ENCODE measurements at places on chromosomes 1 and 21.

DNA sequence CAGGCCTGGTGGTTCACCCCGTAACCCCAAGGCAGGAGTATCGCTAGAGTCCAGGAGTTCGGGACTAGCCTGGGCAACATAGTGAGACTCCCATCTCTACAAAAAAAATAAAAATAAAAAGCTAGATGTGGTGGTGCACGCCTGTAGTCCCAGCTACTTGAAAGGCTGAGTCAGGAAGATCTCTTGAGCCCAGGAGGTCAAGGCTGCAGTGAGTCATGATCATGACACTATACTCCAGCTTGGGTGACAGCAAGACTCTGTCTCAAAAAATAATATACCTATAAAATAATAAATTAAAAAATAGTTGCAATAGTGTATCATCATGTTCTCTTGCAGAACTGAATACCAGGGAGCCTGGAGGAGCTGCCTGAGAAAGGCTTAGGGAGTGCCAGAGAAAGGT, 19.9 kb upstream of the TMEM39B start:
- DNase-seq = no peak

DNA sequence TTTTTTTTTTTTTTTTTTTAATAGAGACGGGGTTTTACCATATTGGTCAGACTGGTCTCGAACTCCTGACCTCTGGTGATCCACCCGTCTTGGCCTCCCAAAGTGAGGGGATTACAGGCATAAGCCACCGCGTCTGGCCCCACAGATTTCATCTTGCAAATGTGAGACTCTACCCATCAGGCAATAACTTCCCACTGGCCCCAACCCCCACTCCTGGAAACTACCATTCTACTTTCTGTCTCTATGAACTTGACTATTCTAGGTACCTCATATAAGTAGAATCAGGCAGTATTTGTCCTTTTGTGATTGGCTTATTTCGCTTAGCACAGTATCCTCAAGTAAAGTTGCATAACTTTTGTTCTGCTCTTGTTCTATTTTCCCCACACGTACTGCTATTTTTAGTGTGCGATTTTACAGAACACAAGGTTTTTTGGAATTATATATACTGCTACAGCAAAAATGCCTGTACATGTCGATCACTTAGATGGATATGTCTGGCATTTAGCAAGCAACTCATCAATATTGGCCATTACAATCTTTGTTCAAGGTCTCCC, 40.2 kb downstream of the ECE1 start:
- DNase-seq = no peak

- no peak for DNase-seq
Measured at GRCh38 chr1:53413175-53414001, 45.8 kb upstream of the DMRTB1 start.

GRCh38 chr1:29457496-29458368, 221.4 kb downstream of the PTPRU start:
- DNase-seq = no peak

GRCh38 chr1:112257043-112257835, 138.8 kb upstream of the CTTNBP2NL start:
- no peak for DNase-seq

- DNase-seq = no peak
Measured at GRCh38 chr1:165645654-165646366, 14.8 kb downstream of the MGST3 start.

GRCh38 chr21:45972716-45973474, 8.7 kb upstream of the COL6A1 start:
- DNase-seq = no peak

DNA sequence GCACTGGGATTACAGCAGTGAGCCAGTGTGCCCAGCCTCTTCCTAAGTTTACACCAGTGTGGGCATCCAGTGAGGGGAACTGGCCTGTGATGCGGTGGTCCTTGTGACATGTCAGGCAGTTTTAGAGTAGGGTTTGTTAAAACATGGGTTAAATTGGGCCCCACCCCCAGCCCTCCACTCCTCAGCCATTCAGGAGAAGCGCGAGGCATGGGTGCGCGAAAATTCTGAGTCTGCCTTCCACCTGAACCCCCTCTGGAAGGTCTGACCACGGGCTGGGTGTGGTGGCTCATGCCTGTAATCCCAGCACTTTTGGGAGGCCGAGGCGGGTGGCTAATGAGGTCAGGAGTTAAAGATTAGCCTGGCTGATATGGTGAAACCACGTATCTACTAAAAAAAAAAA, 51.7 kb downstream of the SKI start:
- DNase-seq = no peak

- DNase-seq = no peak
Measured at GRCh38 chr1:26274801-26275425, 5.0 kb upstream of the SH3BGRL3 start.

DNA sequence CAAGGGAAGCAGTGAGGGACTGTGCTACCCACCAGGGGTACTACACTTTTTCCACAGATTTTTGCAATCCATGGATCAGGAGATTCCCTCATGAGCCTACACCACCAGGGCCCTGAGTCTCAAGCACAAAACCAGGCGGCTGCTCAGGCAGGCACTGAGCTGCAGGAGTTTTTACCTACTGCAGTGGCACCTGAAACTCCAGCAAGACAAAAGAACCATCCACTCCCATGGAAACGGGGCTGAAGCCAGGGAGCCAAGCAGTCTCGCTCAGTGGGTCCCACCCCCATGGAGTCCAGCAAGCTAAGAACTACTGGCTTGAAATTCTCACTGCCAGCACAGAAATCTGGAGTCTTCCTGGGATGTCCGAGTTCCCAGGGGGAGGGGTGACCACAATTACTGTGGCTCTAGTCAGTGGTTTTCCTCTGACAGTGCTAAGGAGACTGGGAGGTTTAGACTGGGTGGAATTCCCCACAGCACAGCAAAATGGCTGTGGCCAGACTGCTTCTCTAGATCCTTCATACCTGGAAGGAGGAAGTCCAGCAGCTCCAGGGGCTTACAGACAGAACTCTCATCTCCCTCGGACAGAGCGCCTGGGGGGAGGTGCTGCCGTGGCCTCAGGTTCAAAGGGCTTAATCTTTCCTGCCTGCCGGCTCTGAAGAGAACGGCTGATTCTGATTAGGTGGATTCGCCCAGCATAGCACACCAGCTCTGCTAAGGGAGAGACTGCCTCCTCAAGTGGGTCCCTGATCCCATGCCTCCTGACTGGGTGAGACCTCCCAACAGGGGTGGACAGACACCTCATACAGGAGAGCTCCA, 437.8 kb downstream of the LTN1 start:
- DNase-seq = no peak

GRCh38 chr1:9233241-9233941, 1.2 kb upstream of the H6PD start:
- no peak for DNase-seq

GRCh38 chr21:25176637-25177412, 430.5 kb downstream of the MRPL39 start:
- DNase-seq = no peak

GRCh38 chr1:147826259-147826658, 65.9 kb upstream of the GJA5 start:
- DNase-seq = no peak

DNA sequence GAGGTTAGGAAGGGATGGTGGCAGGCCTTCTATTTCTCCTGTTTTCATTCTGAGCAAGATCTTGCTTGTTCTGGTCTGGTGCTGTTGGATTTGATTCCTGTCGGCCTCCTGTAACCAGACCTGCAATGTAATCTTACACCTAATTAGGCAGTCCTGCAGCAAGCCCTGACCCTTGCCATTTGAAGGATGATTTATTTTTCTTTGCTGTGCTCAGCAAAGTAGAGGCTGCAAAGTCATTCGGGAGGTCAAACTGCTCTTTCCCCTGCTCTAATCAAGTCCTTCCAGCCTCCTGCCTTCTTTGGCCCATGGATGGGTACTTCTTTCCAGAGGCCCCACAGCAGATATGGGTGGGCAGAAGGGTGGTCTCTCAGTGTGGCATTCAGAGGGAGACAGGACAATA, 417.7 kb upstream of the USP24 start:
- DNase-seq = no peak

DNA sequence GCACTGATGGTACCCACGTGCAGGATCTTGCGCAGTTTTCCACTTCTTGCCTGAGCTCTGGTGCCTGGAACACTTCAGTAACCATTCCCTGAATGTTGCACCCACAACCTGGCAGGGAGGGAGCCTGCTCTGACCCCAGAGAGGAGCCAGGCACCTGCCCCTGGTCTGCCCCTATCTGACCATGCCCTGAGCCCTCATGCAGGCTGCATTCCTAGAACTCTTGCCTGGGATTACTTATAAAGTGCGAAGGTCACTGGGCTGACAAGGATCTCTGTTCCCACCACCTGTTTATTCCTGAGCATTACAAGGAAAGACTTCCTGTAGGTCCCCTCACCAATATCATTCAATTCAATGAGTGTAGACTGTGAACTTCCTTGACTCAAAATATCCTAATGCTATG, 191.9 kb upstream of the FMN2 start:
- no peak for DNase-seq

DNA sequence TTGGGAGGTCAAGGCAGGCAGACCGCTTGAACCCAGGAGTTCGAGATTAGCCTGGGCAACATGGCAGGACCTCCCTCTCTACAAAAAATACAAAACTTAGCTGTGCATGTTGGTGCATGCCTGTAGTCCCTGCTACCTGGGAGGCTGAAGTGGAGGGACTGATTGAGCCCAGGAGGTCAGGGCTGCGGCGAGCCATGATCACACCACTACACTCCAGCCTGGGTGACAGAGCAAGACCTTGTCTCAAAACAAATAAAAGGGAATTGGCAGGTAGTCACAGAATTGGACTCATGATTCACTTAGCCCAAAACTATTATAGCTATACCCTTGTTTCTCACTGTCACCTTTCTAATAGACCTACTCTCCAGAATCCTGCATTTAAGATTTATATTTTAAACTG, 5.5 kb downstream of the TADA1 start:
- no peak for DNase-seq

DNA sequence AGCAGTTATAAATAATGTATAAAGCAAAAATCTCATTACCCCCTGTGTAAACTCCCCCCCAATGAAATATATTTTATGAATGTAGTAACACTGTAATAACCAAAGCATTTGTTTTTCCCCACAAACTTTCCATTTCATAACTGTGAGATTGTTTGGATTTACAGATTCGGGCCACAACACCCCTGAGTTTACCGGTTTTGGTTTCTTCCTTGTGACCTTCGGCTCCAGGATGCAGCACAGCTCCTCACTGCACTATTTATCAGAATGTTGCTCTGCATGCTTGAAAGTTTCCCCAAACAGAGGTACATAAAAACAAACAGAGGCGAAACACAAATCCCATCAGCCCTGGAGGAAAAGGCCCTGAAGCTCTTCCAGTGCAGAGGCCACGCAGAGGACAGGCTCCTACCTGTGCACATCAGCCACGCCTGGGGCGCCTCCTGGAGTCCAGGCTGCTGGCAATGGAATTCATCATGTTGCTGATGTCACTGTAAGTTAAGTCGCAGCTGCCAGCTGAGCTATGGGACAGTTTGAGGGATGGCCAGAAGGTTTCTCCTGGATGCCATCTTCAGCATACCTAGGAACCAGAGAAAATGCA, 122.0 kb downstream of the LMO4 start:
- DNase-seq = no peak

GRCh38 chr1:81121306-81121705, 679.4 kb upstream of the ADGRL2 start:
- DNase-seq = no peak
